Renal cortex interstitium (tissue), 15 donors: ENCODE measurements at places on chromosomes 4 and X. TPM values are rescaled to one million over a fixed set of nuclear protein-coding genes. Genes with fewer than 3 reads are reported as not detected.

Gene MAGEA3
- not detected for polyA plus RNA-seq

Gene COL4A6
- polyA plus RNA-seq, result 14.2 TPM

Gene HSFX1
- 1.7 TPM for polyA plus RNA-seq

Gene ADH4
- 1.2 TPM for polyA plus RNA-seq

Gene AIFM1
- 77.4 TPM for polyA plus RNA-seq

Gene LRPAP1
- 164 TPM for polyA plus RNA-seq
